ENCODE measurements at places on chromosomes 4 and X. TPM values are rescaled to one million over a fixed set of nuclear protein-coding genes. Genes with fewer than 3 reads are reported as not detected.

HSFX4 gene
- not detected for total RNA-seq

GRCh38 chr4:102665527-102665926 is 95.2 kb downstream of the MANBA start:
- DNase-seq, result no peak

DNA sequence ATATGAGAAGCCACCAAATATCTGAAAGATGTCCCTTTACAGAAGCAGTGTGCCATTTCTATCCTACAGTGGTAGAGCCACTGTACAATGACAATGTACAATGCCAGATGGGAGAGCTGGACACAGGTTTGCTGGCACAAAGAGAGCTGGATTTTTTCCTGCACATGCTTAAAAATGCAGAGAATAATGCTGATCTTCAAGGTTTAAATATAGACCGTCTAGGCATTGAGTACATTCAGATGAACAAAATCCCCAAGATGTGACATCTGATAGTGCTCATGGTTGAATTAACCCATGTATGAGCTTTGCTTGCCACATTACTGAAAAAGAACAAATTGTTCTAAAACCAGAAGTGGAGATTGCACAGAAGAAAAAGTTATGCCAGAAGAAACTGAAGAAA is 11.7 kb downstream of the ADGRL3 start:
- no peak for DNase-seq

- no peak for DNase-seq
These were observed 15.2 kb upstream of the IQCM start for GRCh38 chr4:149830823-149831222.

GRCh38 chr4:138772366-138772765 is 243.2 kb upstream of the NOCT start:
- no peak for DNase-seq

DNA sequence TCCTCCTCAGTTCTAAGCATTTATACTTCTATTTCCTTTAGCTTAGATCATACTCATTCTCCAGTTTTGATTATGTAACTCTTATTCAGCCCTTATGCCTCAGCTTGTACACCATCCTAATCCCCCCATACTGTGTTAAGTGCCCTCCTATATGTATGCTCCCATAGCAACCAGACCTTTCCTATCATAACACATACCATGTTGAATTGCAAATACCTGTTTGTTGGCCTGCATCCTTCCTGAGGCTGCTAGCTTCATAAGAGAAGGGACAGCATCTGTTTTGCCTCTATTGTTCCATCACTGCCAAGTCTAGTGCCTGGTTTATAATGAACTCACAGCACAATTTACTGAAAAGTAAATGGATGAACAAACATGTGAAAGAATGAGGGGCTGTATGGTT is 443.7 kb downstream of the CENPC start:
- DNase-seq, result no peak

- no peak for DNase-seq
These were observed 42.0 kb downstream of the MAP7D3 start for GRCh38 chrX:136209016-136209738.

Data from naive thymus-derived CD8-positive, alpha-beta T cell (primary cell).